ENCODE measurements at places on chromosomes 1 and 21.

DNA sequence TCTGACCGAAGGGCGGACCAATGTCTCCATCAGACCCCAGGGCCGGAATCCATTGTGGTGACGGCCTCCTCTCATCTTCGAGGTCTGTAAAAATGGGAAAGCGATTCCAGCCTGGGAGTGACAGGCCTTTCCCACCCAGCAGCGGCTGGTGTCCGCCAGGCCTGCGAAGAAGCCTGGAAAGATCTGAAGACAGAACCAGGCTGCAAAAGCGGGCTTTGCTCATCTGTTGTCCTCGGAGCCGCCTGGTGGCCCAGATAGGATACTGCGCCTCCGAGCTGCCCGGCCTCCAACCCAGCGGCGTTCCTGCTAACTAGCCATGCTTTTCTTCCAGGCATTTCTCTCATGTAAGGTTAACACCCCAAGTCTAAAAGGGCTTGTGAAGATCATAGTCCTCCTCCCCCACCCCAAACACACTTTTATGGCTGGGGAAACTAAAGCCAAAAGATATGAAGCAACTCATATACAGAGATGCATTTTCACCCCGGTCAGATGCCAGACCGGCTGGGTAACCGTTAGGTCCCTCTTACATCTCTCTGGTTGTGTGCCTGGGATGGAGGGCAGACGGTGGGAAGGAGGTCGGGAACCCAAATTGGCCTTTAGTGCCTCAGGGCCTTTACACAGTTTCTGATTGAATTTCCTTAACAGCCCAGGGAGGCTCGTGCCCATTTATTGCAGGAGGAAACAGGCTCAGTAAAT, 1.9 kb upstream of the DHRS3 start:
- DNase-seq, result peak; percentile 87

DNA sequence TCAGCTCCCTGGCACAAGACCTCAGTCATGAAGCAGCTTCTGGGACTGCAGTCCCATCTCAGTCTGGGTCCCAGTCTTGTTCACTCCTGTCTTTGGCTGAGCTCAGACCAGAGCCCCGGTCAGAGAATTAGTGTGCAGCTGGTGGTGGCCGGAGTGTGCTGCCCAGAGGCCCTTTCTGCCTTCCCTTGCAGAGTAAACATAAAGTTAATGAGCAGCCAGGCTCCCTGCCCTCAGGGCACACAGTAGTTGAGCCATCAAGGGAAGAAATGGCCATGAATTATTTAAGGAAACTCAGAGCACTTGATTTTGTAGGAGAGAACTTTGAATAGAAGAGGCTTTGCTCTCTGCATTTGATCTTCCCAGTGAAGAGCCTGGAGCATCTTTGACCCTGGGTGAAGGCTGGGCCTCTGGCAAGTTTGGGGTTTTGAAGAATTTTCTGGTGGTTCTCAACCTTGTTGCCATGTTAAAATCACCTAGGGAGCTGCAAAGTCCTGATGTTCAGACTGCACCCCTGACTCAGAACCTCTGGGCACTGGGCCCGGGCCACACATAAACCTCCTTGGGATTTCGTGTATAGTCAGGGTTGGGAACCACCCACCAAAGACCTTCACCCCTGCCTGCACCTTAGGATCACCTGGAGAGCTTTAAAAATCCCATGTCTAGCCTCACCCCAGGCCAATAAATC, 26.4 kb upstream of the SELENON start:
- DNase-seq, result peak; percentile 87

DNA sequence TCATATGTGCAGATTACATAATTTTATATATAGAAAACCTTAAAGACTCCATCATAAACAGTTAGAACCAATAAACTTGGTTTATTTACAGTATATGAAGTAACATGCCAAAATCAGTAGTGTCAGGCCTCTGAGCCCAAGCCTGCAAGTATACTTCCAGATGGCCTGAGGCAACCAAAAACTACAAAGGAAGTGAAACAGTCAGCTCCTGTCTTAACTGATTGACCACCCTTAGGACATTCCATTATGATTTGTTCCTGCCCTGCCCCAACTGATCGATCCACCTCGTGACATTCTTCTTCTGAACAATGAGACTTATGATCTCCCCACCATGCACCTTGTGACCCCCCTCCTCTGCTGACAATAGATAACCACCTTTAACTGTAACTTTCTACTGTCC, 630.3 kb downstream of the AMY1C start:
- DNase-seq, result no peak

GRCh38 chr1:161069731-161070270, at the start of gene ARHGAP30:
TSS of gene ARHGAP30 (minus strand) at chr1:161069891. CDS start at chr1:161069624, 267 bp downstream.
- no peak for DNase-seq

GRCh38 chr1:103265551-103265950, 157.2 kb upstream of the COL11A1 start:
- DNase-seq, result no peak

DNA sequence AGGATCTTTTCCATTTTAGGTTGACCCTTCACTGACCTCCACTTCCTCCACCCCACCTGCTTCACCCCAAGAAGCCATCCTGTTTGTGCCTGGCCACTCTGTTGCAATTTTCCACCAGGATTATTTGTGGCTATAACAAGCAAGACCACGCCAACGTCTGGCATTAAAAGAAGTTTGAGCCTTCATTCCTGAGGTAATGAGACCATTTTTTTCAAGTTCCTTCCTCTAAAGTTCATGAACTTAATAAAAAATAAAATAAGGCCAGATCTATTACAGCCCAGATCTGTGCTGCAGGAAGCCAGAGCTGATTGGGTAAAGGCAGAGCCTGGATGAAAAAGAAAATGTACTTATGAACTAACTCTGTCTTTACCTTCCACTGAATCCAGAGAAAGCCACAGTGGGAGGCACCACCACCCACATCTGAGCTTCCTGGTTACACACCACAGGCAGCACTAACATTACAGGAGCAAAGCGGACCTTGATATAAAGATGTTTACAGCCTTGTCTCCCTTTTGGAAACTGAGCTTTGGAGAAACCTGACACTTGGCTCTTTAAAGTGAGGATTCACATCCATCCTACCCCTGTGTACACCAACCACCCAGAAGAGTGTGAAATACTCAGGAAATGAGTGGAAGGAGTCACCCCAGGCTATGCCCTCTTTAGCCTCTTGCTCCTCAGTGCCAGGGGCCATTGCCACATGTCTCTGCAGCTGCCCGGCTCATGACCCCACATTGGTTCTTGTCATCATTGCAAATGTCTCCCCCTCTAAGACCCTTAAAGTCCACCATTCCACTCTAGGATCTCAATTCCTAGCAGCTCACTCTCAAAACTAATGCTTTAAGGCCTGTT, 293.6 kb downstream of the PLPP3 start:
- DNase-seq, result peak; percentile 5

DNA sequence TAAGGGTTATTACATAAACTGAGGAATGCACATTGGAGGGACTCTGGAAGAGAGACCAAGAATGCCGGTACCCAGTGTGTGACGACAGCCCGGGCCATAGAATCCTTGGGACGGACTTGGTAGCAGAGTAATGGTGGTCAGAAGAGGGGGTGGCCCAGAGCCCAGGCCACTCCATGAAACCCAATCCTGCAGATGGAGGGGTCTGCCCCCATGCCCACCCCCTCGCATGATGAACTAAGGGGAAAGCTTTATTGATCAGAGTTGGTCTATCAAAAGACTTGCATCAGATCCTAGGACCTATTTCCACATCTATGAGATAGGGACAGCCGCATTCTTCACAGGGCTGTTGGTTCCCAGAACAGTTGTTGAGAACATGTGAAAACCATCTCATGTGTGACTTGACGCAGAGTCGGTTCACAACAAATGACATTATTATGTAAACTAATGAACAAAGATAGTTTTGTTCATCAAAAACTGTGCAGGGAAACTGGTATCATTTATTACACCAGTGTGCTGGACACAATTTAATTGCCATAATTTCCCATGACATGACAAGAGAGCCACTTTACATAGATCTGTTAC, 21.5 kb upstream of the SDC3 start:
- DNase-seq, result no peak

- DNase-seq, result peak; percentile 96
Observed at GRCh38 chr1:155124503-155125463, 2.9 kb upstream of the EFNA1 start.

- peak; percentile 23 for DNase-seq
Observed at GRCh38 chr1:57024855-57025254, 59.0 kb upstream of the C8B start.

- no peak for DNase-seq
Observed at GRCh38 chr1:160367516-160367900, 637 bp downstream of the NHLH1 start.

GRCh38 chr1:13432251-13432650, 22.0 kb downstream of the PRAMEF20 start:
- DNase-seq, result no peak

GRCh38 chr1:4561205-4561604, 93.2 kb upstream of the AJAP1 start:
- DNase-seq, result no peak

DNA sequence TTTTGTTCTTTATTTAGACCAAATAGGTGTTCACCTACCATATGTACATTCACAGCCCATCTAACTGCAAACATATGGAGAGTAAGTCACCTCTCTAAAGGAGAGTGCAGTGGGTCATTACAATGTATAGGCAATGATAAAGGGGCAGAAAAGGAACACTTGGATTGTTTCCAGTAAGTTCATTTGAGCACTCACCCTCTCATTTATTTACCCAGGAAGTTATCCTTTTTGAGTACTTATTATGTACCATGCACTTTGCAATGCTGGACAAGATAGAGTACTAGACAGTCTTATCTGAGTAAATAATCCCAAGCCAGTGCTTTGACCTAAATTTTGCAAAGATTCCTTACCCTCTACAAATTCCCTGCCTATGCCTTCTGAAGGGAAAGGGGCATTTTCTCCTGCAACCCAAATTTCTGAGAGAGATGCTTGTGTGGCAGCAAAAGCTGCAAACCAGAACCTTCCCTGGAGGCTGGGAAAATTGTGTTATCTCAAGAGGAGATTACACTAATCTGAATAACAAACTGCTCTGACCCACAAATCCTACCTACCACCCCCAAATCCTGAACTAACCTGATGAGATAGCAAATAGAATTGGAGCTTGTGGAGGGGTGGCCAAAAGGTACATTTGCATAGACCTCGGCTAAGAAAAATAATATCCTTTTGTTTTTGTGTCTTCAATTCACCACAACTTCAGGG, 18.6 kb upstream of the RGS8 start:
- DNase-seq, result no peak

GRCh38 chr1:178962853-178963711, 62.6 kb upstream of the FAM20B start:
- DNase-seq, result no peak

DNA sequence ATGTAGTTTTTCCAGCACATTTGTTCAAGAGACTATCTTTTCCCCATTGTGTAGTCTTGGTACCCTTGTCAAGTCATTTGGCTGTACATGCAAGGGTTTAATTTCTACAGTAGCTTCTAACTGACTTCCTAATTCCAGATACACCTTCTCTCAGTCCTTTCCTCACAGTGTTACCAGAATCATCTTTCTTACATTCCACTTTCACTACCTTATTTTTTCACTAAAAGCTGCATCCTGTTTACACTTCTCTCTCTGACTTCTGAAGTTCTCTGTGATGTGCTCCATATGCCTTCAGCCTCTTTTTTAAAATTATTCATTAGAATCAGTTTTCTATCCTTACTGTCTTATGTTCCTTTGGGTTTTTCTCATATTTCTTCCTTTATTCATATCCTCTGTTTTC, 57.1 kb upstream of the RWDD3 start:
- DNase-seq, result no peak

GRCh38 chr1:17199267-17200044, 5.5 kb upstream of the PADI1 start:
- DNase-seq, result peak; percentile 49

GRCh38 chr1:11731691-11732283, 4.1 kb upstream of the AGTRAP start:
- peak; percentile 36 for DNase-seq

DNA sequence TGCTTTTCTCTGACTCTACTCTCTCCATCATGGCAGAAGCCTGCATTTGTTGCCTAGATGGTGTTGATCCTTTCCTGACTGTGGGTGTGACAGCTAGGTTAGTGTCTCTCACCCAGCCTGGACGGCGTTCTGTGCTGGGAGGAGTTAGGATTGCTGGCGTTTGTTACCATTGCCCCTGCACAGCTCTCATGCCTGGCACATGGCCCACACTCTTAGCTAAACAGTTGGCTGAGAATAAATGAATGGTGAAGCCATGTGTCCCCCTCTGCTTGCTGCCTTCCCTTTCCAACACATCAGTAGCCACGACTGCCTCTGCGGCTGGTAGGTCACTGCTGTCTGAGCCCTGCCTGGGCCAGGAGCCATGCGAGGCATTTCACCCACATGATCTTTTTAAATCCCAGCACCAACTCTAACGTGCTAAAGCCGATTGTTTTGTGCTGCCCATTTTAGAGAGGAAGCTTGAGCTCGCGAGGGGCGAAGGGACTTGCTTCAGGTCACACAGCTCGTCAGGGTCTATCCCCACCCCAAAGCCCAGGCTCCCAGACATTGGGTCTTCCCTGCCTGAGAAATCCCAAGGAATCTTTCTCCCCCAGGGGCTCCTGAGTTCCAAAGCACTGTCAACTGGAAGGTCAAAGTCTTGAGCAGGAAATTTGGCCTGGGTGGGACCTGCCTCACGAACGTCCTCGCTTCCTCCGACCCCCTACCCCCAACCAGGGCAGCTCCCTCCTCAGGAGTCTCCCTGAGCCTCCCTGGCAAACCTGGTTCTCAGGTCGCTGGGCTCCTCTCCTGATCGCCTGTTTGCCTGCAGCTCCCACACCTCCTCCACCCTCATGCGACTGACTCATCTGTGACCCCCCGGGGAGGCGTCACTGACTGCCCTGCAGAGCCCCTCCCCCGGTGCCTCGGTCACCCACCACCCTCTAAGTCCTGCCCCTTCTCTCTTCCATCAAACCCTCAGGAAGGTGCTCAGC, 271.7 kb upstream of the C1orf174 start:
- no peak for DNase-seq

- no peak for DNase-seq
Observed at GRCh38 chr21:45761704-45762103, 118.2 kb downstream of the PCBP3 start.

DNA sequence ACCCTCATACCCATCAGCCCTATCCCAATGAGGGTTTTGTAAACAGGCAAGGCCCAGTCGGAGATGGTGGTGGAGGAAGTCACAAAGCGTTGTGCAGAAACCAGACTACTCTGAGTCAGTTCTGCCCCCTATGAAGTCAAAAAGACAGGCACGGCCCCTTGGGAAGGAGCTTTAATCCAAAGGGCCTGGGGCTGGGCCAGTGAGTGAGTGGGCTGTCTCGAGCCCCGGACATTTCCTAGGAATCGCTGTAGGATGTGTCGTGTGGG, 442 bp upstream of the AHCYL1 start:
- DNase-seq, result no peak

- peak; percentile 76 for DNase-seq
Observed at GRCh38 chr1:110312188-110313121, 26.7 kb upstream of the RBM15 start.

DNA sequence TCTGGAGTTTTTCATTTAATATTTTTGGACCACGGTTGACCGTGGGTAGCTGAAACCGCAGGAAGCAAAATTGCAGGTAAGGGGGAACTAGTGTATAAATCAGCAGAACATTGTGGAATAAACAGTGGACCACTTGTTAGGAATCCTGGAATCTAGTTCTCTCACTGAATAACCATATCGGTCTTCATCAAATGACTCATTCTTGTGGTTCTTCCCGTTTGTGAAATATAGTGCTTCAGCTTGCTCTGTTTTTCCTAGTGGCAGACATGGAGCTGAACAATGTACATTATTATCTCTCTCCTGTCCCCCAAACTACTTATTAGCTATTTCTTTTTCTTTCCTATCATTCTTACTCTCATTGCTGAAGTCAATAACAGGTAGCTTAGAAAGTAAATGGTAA, 61.9 kb downstream of the HSPA13 start:
- no peak for DNase-seq

Measured in kidney tubule cell (primary cell).